ENCODE measurements at places on chromosomes 1 and 21. TPM values are rescaled to one million over a fixed set of nuclear protein-coding genes. Genes with fewer than 3 reads are reported as not detected.

The NCF2 gene
- total RNA-seq: 2.1 TPM

The AJAP1 gene
- 0.73 TPM for total RNA-seq

The SLC44A5 gene
- total RNA-seq: 0.57 TPM

The CHI3L1 gene
- 1.4 TPM for total RNA-seq

GRCh38 chr1:110975265-110975664 lies 11.5 kb upstream of the LRIF1 start:
- H3K4me3 ChIP-seq: no peak overlapping the region
- no peaks in the 10 kb centered on the region for H3K27me3 ChIP-seq
- no peaks in the 10 kb centered on the region for H3K4me1 ChIP-seq
- no peak overlapping the region for H3K27ac ChIP-seq

DNA sequence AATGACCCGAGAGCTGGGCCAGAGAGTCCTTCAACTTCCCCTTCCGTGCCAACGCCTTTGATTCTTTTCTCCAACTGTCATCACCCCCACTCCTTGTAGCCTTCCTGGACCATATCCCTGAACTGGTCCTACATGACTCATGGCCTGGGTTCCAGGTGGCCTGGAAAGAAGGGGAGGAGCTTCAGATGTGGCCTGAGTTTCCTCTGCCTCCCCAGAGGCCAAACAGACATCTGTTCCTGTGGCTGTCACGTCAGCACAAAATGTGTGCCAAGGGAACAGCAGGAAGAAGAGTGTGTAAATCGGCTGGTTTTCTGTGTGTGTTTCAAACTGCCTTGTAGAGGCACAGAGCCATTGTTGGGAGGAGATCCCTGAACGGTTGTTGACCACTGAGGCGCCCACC lies 24.9 kb upstream of the KIRREL1 start:
- no peaks in the 10 kb centered on the region for H3K36me3 ChIP-seq
- H3K4me3 ChIP-seq: no peak overlapping the region
- no peak for DNase-seq
- no peaks in the 10 kb centered on the region for H3K27me3 ChIP-seq
- H3K4me1 ChIP-seq: no peaks in the 10 kb centered on the region

GRCh38 chr1:180119837-180120236 lies 34.8 kb upstream of the QSOX1 start:
- DNase-seq: no peak
- H3K4me3 ChIP-seq: no peak overlapping the region
- no peaks in the 10 kb centered on the region for H3K36me3 ChIP-seq
- H3K27me3 ChIP-seq: no peaks in the 10 kb centered on the region
- no peak overlapping the region for H3K27ac ChIP-seq
- H3K4me1 ChIP-seq: no peaks in the 10 kb centered on the region

GRCh38 chr1:18740617-18741016 lies 110.0 kb downstream of the PAX7 start:
- H3K4me1 ChIP-seq: no peaks in the 10 kb centered on the region
- no peaks in the 10 kb centered on the region for H3K36me3 ChIP-seq
- H3K27me3 ChIP-seq: peaks cover 13% of the 10 kb centered on the region
- no peak overlapping the region for H3K27ac ChIP-seq
- no peak for DNase-seq
- H3K4me3 ChIP-seq: no peak overlapping the region

DNA sequence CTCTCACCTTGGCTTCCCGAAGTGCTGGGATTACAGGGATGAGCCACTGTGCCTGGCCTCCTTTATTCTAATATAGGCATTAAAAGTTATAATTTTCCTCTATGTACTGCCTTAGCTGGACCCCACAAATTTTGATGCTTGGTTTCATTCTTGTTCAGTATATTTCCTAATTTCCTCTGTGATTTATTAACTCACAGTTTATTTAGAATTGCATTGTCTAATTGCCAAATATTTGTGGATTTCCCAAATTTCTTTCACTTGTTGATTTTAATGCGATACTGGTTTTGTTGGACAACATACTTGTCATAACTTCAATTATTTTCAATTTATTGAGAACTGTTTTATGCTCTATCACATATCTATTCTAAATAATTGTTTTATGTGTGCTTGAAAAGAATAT lies 366.0 kb downstream of the OMA1 start:
- H3K27ac ChIP-seq: no peak overlapping the region
- no peaks in the 10 kb centered on the region for H3K27me3 ChIP-seq
- no peaks in the 10 kb centered on the region for H3K36me3 ChIP-seq
- DNase-seq: no peak

DNA sequence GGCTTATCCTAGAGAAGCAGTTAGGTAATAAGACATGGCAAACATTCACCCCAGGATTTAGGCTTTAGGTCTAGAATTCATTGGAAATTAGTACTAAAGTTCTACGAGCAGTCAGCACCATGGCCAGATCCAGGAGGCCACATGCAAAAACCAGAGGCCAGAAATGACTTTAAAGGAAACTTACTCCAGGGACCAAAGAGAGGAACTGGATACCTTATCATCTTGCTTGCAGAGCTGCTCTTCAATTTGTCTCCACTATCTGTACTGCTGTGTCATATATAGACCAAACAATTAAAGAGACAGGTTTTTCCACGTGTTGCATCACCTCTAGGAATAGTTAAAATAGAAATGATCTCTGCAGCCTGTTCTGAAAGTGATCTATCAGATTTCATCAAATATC lies 127.8 kb downstream of the LMX1A start:
- no peaks in the 10 kb centered on the region for H3K27me3 ChIP-seq
- no peak for DNase-seq
- no peaks in the 10 kb centered on the region for H3K36me3 ChIP-seq
- no peak overlapping the region for H3K27ac ChIP-seq
- H3K4me1 ChIP-seq: no peaks in the 10 kb centered on the region

DNA sequence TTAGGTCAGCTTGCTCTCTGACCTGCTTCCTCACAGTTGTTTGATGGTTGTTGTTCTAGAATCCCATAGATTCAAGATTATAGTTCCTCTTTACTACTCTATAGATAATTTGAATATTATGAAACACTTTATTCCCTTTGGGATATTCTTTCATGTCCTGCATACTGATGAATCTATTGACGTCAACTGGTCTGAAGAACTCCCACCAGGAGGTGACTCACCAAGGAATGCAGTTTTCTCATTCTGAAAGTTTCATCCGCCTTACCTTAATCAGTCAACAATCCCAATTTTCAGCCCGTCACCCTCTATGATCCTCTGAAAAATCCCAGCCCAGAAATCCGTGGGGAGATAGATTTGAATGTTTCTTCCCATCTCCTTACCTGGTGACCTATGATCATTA lies 834.1 kb upstream of the PRMT6 start:
- H3K27ac ChIP-seq: no peak overlapping the region
- H3K4me1 ChIP-seq: no peaks in the 10 kb centered on the region
- no peak overlapping the region for H3K4me3 ChIP-seq
- H3K36me3 ChIP-seq: no peaks in the 10 kb centered on the region
- H3K27me3 ChIP-seq: no peaks in the 10 kb centered on the region
- no peak for DNase-seq

GRCh38 chr1:12397462-12398450 lies 167.9 kb downstream of the VPS13D start:
- no peaks in the 10 kb centered on the region for H3K4me1 ChIP-seq
- no peak overlapping the region for H3K27ac ChIP-seq
- no peaks in the 10 kb centered on the region for H3K27me3 ChIP-seq

DNA sequence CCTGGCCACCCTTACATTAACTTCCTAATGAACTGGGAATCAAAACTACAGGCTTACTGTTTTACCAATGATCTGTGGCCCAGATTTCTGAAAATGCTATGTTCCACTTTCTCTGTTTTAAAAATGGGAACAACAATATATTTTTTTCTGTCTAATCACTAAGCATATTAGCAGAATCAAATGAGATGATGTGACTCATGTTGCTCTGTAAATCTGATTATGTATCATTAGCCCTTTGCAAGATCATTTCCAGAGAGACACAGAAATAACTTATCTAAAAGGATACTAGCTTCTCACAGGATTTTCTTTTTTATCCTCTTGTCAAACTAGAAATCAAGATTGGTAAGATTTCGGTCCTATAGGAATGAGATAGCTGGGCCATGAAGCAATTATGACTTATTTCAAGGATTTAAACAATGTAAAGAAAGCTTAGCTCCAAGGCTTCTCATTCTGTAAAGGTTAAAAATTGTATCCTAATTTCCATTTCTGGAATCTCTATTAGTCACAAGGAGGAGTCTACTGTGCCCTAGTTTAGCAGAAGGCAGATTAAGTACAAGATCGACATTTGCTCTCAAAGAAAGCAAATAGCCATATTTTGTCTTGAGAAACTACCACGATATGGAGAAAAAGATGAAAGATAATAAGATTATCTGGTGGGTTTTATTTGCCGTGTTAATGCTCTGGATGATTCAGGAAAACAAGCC lies 32.4 kb upstream of the CAMSAP2 start:
- no peak overlapping the region for H3K27ac ChIP-seq
- no peak overlapping the region for H3K4me3 ChIP-seq
- H3K27me3 ChIP-seq: no peaks in the 10 kb centered on the region
- no peaks in the 10 kb centered on the region for H3K36me3 ChIP-seq
- DNase-seq: no peak

DNA sequence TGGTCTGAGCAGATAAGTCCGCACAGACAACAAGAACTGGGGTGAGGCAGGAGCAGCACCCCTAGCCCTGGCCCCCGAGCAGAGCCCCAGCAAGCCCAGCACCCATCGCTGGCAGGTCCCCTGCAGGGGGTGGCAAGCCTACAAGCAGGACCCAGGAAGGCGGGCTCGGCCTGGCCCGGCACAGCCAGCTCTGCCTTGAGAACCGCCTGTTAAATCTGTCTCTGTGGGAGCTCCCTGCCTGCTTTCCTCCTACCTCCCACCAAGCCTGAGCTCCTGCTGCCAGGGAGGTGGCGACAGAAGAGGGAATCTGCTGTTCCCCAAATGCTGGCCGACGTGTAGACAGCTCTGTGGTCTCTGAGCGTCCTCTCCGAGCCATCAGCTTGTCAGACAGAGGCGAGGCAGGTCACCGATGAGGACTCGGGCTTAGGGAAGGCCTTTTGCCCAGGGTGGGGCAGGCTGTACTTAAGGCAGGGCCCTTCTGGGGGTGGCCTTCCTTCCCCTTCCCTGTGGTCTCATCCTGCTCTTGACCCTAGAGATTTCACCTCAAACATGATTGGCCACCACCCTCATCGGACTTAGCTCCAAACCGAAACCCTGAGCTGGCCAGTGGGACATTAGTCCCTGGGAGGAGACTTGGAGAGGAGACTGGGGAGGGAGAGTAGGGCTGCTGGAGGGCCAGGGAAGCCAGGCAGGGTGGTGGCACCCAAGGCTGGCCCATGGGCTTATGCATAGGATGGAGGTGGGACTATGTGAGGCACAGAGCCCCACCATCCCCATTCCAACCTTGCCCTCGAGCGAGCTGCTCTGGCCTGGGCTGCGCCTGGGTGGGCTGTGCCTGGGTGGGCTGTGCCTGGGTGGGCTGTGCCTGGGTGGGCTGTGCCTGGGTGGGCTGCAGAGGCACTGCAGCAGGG lies 7.7 kb downstream of the SELENON start:
- H3K27ac ChIP-seq: no peak overlapping the region
- H3K4me3 ChIP-seq: no peak overlapping the region
- no peaks in the 10 kb centered on the region for H3K27me3 ChIP-seq
- H3K36me3 ChIP-seq: no peaks in the 10 kb centered on the region
- peaks cover 19% of the 10 kb centered on the region for H3K4me1 ChIP-seq
- DNase-seq: no peak

DNA sequence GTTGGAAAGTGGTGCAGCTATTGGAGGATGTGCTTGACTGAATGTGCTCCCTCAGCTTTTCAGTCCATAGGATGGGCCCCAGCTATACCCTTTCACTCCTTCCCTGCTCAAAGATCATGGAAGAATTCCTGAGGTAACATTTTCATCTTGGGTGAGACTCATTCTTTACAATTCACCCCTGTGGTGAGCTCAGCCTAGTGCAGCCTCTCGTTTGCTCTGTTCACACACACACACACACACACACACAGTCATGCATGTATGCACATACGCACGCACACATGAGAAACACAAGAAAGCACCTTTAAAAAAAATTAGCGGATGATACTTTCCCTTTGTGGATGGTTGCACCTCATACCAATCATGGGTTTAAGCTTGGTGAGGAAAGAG lies 25.8 kb downstream of the CCN1 start:
- H3K36me3 ChIP-seq: no peaks in the 10 kb centered on the region
- no peaks in the 10 kb centered on the region for H3K4me1 ChIP-seq
- no peak overlapping the region for H3K27ac ChIP-seq
- no peaks in the 10 kb centered on the region for H3K27me3 ChIP-seq
- no peak overlapping the region for H3K4me3 ChIP-seq

DNA sequence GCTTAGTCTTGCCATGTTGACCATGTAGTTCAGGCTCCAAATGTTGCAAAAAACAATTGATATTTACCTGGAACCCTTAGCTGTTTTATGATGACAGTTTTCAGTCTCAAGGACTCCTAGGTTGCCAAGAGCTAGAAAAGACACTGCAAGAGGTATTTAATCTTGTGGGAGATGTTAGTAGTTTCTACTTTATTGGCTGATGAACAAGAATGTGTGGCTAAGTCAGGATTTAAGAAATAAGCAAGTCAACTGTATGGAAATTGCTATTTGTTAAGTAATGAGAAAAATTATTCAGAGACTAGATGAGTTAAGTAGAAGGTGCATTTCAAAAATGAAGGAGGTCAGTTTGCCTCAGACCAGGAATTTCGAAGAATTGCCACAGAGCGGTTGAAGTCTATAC lies 639.7 kb upstream of the USP24 start:
- H3K4me3 ChIP-seq: no peak overlapping the region
- no peaks in the 10 kb centered on the region for H3K27me3 ChIP-seq
- H3K36me3 ChIP-seq: no peaks in the 10 kb centered on the region
- H3K4me1 ChIP-seq: no peaks in the 10 kb centered on the region
- H3K27ac ChIP-seq: no peak overlapping the region
